NCI-H146 (cell line): ENCODE measurements at places on chromosomes 7 and 10.

- no peak for DNase-seq
Observed at GRCh38 chr10:26485150-26485941, 47.2 kb downstream of the APBB1IP start.

GRCh38 chr7:102072636-102073209 is 213.9 kb upstream of the SH2B2 start:
- DNase-seq, result no peak

- DNase-seq, result no peak
Observed at GRCh38 chr7:134212576-134213546, 85.7 kb downstream of the LRGUK start.

DNA sequence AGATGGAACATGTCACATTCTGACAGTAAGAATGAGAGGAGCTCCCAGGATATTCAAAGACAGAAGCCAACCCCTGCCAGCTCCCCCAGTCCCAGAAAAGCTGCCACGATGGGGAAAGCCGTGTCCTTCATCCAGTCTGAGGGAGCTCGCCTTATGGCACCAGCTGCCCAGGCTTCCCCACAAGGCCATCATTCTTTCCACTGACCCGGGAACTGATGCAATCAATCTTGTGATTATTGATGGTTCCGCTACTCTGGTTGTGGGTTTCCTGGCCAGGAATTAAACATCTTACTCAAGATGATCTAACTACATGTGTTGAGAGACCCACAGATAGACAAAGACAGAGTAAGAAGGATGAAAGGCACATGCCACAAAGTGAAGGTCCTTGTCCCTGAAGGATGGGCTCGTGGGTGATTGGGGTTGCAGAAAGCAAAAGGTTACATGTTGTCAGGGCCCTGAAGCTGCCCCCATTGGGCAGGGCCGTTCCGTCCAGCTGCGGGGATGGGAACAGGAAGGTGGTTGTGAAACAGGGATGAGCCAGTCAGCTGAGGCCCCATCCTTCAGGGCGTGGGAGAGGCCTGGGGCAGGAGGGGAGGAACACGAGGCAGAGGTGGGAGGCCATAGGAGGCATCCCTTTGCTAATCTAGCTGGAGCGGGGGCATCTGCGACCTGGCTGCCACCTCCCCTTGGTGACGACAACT is 127.6 kb downstream of the OAT start:
- no peak for DNase-seq

GRCh38 chr7:152910545-152911225 is 151.1 kb downstream of the ACTR3B start:
- DNase-seq, result peak; percentile 29

DNA sequence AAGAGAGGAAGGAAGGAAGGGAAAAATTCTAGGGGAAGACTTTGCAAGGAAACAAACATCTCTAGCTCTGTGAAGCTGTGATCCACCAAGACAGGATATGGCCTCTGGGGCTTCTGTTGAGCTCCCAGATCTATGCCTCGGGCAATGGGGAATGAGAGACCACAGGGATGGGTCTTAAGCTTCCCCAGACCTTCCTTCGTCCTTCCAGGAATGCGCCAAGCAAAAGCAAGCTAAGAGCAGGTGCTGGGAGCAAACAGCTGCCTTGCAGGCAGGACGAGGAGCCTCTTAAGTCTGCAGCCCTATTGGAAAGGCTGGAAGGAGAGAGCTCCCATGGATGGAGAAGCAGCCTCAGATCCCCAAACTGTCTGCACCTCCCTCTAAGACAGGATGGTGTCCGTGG is 21.9 kb upstream of the ELN start:
- DNase-seq, result no peak

- DNase-seq, result no peak
Observed at GRCh38 chr7:41882256-41882655, 179.4 kb upstream of the INHBA start.

DNA sequence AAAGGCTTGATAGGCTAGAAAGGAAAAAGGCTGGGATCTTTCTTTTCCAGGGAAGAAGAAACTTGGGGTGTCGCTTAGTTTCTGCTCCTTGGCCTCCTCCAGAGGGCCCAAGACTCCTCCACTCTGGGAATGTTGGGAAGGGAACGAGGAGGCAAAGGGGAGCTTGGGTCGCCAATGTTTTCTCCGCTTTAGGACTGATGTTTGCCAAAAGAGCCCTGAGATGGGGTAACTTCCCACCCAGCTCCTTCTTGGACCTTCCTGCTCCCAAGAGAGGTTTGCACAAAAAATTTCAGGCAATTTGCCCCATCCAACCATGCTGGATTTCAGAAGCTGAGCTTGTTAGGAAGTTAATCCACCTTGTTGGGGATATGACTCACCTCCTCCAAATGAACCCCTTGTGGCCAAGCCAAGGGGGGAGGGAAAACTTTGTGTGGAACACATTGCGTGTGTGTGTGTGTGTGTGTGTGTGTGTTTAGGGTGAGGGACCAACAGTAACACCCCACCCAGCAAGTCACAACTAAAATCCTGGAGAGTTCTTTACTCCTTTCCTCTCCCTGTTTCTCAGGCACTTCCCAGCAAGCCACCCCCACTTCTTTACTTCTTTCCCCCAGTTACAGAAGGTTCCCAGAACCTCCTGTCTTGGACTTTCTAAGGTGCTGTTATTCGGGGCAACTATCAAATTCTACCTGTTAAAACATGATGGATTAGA is 8.7 kb upstream of the HOXA2 start:
- DNase-seq, result no peak

DNA sequence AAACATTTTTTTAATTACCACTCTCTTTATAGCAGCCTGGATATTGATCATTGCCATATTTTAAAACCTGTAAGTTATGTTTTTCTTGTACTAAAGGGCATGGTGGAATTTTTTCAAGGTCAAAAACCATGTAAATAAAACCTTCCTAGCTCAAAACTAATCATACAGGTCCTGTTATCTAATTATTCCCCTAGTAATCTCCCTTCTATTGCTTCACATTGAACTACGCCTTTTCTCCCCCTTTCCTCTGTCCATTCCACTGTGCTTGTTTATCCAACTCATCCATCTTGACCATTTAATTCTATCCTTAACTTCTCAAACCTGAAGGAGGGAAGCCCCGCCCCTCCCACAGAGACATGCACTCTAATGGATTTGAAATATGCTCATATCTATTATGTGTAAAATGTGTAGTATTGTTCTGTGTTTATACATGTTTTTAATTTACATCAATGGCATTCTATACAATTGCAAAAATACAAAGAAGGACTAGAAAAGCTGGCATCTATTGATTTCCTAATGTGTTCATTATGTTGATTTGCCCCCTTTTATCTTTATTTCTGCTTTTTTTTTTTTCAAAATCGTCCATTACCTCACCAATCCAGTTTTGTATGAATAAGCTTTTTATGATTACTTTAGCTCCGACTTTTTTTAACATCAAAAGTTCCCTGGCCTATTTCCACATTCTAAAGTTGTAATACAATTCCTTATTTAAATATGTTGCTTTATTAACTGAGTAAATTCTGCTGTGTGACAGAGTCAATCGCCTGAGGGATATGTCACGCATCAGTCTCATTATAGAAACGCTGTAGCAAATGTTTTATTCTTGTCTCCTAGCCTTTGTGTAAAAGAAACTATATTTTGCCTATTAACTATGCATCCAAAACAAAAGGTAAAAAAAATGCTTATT is 61.0 kb downstream of the MET start:
- DNase-seq, result no peak

GRCh38 chr7:25636871-25637283 is 408.6 kb upstream of the NPVF start:
- no peak for DNase-seq

- no peak for DNase-seq
Observed at GRCh38 chr7:2603044-2603965, 28.5 kb upstream of the TTYH3 start.

DNA sequence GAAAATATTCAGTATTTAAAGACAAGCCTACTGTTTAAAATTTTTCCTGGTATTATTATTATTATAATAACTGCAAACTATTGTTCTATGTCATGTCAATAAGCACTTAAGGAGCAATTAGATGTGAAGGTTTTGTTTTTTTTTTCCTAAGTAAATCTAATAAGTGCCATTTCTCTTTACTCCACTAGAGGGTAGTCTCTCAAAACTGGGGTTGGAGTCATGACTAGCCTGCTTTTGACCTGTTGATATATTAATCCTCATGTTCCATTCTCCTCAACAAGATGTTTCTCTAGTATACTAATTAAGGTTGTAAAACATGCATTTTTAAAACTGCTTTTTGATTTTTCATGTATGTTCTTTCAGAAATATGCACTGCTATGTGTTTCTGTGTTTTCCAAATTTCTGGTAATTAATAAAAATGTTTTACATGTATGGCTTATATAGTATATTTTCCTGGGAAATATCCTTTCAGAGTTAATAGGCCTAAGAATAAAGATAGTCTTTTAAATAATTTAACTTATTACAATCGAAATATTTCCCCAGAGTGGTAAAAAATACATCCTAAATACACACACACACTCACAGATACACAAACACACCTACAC is 1.0 kb upstream of the LRRN3 start:
- DNase-seq, result peak; percentile 69

DNA sequence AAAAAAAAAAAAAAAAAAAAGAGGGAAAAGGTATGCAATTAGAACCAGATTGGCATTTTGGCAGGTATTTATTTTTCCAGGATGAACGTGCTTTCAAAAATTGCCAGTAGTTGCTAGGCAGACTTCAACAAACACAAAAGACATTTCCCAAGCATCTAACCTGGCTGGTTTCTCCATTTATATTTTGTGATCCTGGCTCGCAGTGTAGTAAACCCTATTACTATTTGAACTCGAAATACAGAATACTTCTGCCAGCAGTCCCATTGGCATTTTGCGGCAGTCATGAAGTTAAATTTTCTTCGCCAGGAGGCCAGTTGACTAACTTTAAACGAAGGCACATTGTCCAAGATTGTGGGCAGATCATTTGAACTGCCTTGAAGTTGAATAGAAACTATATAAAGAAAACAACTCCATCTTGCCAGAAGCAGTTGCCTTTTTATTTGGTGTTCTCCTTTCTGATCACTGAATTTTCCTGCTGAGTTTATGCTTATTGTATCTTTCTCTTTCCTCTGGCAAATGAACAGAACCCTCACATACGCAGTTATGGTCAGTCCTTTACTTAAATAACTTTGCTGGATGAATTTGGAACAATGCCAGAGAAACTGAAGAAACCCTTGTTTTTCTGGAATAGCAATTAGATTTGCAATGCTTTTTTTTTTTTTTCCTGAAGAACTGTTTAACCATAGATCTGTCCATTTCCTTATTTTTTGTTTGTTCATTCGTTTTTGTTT is 132.9 kb downstream of the BICC1 start:
- no peak for DNase-seq

DNA sequence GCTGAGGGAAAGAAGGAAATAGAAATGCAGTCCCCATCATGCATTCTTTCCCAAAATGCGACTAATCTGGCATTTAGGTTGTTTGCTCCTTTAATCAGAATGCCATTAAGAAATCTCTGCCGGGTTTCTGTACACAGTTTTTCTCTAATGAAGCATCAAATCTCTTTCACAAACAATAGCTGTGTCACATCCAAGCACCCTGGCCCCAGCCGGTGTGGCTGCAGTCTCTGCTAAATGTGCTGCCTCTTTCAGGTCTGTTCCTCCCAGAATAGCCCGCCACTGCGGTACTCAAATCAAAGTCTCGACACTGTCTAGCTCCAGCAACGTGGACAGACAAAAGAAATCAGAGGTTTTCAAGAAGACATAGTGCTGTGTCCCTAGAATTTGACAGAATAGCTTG is 343.8 kb downstream of the KCNMA1 start:
- no peak for DNase-seq

- no peak for DNase-seq
Observed at GRCh38 chr10:20988357-20988983, 91.4 kb upstream of the NEBL start.

DNA sequence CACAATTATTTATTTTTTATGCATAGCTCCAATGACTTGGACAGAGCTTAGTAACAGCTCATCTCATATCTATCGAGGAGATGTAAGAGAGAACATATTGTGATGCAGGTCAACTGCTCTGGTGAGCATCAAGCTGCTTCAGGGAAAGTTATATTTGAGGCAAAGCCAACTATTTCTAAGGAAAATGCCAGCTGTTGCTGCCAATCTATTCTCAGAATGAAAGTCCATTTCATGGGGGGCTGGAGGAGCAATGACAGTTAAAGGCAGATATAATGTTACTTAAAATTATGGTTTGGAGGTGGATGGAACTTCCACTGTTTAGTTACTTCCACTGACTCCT is 424.8 kb downstream of the KIF20B start:
- no peak for DNase-seq

- DNase-seq, result no peak
Observed at GRCh38 chr7:101772508-101773211, 44.8 kb upstream of the CUX1 start.

- no peak for DNase-seq
Observed at GRCh38 chr7:34155220-34155908, 250.0 kb downstream of the BMPER start.

- no peak for DNase-seq
Observed at GRCh38 chr7:136528329-136528728, 340.1 kb upstream of the CHRM2 start.

- no peak for DNase-seq
Observed at GRCh38 chr10:13218878-13219277, 15.3 kb downstream of the UCMA start.

GRCh38 chr10:4067531-4067930 is 282.5 kb upstream of the KLF6 start:
- no peak for DNase-seq

DNA sequence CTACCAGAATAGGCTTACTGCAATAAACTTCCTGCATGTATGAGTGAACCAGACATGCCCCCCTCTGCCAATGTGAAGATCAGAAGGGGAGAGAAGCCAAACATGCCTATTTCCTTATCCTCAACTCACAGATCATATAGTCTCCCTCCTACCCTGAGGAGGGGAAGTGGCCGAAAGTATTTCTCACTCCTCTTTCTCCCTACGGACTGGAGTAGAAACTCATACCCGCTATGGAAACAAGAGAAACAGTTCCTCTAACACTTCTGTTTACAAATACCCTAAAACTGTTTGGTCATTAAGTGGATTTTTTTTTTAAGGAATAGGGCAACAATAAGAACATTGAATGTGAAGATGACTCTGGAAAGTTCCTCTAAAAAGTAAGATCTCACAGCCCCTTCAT is 31.4 kb downstream of the CCNJ start:
- no peak for DNase-seq

GRCh38 chr10:48792687-48793096 is 108.0 kb downstream of the WDFY4 start:
- no peak for DNase-seq
